ENCODE measurements at places on chromosomes 5 and 9. TPM values are rescaled to one million over a fixed set of nuclear protein-coding genes. Genes with fewer than 3 reads are reported as not detected.

The ARID3C gene
- 0.32 TPM for total RNA-seq

The MAT2B gene
- 71.6 TPM for total RNA-seq

The PCDHAC2 gene
- not detected for total RNA-seq

The FGF1 gene
- total RNA-seq = not detected

DNA sequence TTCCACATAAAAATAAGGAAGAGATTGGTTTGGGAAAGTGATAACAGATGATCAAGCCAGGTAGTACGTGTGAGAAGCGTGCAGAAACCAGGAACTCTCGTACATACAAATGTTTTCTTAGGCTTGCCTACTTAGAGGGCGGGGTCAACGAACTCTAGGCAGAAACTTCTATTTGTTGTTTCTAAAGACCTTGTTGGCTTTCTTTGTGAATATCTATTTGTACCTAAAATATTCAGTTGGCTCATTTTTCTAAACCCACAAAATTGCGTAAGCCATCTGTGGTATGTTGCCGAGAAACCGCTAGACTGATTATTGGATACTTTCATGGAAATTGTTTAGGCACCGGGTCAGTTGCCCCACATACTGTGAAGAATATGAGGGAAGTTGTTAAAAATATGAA is 458.5 kb downstream of the MAT2B start:
- H3K4me1 ChIP-seq = no peaks in the 10 kb centered on the region
- H3K27me3 ChIP-seq = no peaks in the 10 kb centered on the region
- H3K27ac ChIP-seq = no peak overlapping the region
- no peaks in the 10 kb centered on the region for H3K36me3 ChIP-seq
- no peak for DNase-seq

DNA sequence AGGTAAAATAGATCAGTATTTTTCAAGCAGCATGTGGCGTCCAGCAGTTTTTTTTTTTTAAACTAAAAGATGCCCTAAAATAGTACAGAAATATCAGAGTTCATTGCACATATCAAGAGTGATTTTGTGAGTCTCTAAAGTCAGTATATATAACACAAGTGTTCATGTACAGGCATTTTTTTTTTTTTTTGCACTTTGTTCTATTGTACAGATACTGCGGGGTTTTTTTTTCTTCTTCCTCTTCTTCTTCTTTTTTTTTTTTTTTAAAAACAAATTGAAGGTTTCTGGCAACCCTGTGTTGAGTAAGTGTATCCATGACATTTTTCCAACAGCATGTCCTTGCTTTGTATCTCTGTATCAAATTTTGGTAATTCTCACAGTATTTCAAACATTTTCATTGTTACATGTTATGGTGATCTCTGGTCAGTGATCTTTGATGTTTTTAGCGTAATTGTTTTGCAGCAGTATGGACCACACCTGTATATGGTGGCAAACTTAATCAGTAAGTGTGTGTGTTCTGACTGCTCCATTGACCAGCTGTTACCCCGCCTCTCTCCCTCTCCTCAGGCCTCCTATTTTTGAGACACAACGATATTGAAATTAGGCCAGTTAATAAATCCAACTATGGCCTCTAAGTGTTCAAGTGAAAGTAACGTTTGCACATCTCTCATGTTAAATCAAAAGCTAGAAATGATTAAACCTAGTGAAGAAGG is 76.8 kb downstream of the TRIO start:
- H3K4me1 ChIP-seq = peaks cover 12% of the 10 kb centered on the region
- no peak for DNase-seq
- no peak overlapping the region for H3K27ac ChIP-seq
- H3K4me3 ChIP-seq = no peak overlapping the region

- H3K27me3 ChIP-seq = no peaks in the 10 kb centered on the region
- peak overlapping the region; percentile 90 for H3K4me3 ChIP-seq
- H3K36me3 ChIP-seq = peaks cover 20% of the 10 kb centered on the region
- H3K4me1 ChIP-seq = peaks cover 64% of the 10 kb centered on the region
- no peak for DNase-seq
- peak overlapping the region; percentile 80 for H3K27ac ChIP-seq
Measured at GRCh38 chr5:172768573-172769341, 2.2 kb downstream of the DUSP1 start.

DNA sequence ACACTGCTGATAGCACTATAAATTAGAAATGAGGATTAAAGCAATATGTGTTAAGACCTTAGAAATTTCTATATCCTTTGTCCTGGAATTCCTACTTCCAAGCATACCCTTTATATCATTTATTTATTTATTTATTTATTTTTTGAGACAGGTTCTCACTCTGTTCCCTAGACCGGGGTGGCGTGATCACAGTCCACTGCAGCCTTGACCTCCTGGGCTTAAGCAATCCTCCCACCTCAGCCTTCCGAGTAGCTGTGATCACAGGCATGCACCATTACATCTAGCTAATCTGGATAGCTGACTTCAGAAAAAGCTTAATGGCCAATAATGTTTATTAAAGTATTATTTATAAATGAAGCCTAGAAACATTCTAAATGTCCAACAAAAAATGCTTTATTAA is 27.3 kb downstream of the ACO1 start:
- H3K27ac ChIP-seq = no peak overlapping the region
- H3K4me1 ChIP-seq = no peaks in the 10 kb centered on the region
- H3K36me3 ChIP-seq = peaks cover 10% of the 10 kb centered on the region
- no peak overlapping the region for H3K4me3 ChIP-seq

- H3K27ac ChIP-seq = no peak overlapping the region
- DNase-seq = no peak
- no peaks in the 10 kb centered on the region for H3K27me3 ChIP-seq
- no peaks in the 10 kb centered on the region for H3K4me1 ChIP-seq
Measured at GRCh38 chr5:147675168-147675567, 107.4 kb downstream of the JAKMIP2 start.

- peak overlapping the region; percentile 37 for H3K4me3 ChIP-seq
- peaks cover 4% of the 10 kb centered on the region for H3K36me3 ChIP-seq
- no peak overlapping the region for H3K27ac ChIP-seq
- no peak for DNase-seq
- no peaks in the 10 kb centered on the region for H3K27me3 ChIP-seq
- H3K4me1 ChIP-seq = peaks cover 40% of the 10 kb centered on the region
Measured at GRCh38 chr9:130837002-130837511, 2.0 kb downstream of the ABL1 start.

DNA sequence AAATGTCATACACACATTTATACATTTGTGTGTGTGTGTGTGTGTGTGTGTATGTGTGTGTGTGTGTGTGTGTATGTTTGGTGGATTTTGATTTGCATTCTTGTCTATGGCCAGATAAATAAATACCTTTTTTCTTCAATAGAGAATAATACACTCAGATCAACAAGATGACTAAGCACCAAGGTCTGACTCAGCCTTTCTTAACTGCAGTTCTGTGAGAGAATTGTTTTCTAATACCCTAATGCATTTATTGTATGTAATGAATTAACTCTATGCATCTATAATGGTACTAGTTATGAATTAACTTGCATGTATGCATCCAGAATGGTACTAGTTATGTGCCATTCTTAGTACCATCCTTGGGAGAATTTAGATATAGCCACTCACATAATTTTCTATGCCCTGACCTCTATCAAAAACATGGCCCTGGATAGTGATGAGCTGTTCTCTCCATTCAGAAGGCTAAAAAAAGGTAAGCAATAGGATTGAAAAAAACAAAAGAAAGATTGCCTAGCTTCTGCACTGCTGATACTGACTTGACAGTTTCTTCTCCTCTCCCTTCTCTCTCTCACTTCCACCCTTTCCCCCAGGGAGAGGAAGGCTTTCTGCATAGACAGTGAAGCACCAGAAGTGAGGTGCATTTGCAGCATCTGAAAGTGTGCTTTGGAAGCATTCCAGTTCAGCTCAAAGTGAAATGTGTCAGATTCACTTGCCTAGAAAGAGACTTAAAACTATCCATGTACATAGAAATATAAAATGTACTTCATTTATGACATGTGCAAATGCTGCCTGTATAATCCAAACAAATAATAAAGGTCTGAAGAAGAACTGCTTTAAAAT is 55.1 kb upstream of the CCDC112 start:
- H3K4me1 ChIP-seq = no peaks in the 10 kb centered on the region
- H3K27me3 ChIP-seq = peaks cover 17% of the 10 kb centered on the region
- H3K27ac ChIP-seq = no peak overlapping the region
- H3K36me3 ChIP-seq = no peaks in the 10 kb centered on the region
- H3K4me3 ChIP-seq = no peak overlapping the region

DNA sequence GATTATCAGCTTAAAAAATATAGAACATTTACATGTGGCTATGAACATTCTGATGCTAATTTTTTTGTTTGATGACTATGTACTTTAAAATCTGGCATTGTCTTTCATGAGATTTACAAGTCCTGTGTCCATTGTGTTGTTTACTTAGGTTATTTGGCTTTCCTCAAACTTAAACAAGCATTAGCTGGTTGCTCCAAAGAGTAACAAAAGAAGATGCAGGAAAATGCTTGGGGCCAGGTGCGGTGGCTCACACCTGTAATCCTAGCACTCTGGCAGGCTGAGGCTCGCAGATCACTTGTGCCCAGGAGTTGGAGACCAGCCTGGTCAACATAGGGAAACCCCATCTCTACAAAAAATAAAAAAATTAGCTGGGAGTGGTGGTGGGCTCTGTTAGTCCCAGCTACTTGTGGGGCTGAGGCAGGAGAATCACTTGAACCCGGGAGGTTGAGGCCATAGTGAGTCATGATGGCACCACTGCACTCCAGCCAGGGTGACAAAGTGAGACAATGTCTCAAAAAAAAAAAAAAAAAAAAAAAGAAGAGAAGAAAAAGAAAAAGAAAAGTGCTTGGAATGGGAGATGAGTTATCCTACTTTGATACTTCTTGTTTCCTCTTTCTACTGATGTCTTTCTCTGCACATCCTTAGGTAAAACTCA is 39.7 kb downstream of the PAM start:
- no peak for DNase-seq
- no peak overlapping the region for H3K27ac ChIP-seq
- no peaks in the 10 kb centered on the region for H3K27me3 ChIP-seq
- H3K4me1 ChIP-seq = peaks cover 34% of the 10 kb centered on the region

DNA sequence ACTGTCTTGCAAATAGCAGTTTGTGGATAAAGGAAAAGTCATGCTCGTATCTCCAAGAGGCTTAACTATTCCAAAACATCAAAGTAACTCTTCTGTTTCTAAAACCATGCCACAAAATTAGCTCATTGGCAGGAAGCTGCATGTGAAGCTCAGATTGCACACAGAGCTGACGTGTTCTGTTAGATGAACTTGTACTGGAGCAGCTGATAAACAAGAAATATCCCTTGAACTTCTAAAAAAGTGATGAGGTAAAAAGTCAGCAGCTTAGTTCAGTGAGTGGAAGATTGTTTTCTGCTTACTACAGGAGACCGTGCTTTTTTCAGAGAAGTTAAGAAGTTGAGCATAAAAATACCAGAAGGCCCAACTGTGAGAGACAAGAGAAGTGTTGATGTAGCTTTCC is 113.2 kb downstream of the SLC12A2 start:
- H3K36me3 ChIP-seq = peaks cover 9% of the 10 kb centered on the region
- H3K27ac ChIP-seq = no peak overlapping the region
- no peaks in the 10 kb centered on the region for H3K27me3 ChIP-seq
- DNase-seq = no peak
- no peak overlapping the region for H3K4me3 ChIP-seq

DNA sequence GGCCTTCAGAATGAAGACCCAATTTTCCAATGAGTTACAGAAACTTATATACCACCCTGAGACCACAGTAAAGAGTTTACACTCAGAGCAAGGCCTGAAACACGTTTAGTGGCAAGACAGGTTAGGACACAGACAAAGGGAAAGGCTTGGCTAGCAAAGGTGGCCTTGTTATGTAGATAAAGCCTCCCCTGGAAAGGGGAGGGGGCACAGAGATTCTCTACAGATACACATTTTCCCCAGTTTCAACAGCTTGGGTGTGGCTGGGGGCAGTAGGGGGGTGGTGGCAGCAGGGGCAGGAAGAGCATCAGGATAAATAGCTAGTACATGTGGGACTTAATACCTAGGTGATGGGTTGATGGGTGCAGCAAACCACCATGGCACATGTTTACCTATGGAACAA is 51.9 kb upstream of the PPP1R2B start:
- peaks cover 11% of the 10 kb centered on the region for H3K27me3 ChIP-seq
- H3K27ac ChIP-seq = no peak overlapping the region
- no peak for DNase-seq
- H3K4me3 ChIP-seq = no peak overlapping the region
- no peaks in the 10 kb centered on the region for H3K36me3 ChIP-seq

DNA sequence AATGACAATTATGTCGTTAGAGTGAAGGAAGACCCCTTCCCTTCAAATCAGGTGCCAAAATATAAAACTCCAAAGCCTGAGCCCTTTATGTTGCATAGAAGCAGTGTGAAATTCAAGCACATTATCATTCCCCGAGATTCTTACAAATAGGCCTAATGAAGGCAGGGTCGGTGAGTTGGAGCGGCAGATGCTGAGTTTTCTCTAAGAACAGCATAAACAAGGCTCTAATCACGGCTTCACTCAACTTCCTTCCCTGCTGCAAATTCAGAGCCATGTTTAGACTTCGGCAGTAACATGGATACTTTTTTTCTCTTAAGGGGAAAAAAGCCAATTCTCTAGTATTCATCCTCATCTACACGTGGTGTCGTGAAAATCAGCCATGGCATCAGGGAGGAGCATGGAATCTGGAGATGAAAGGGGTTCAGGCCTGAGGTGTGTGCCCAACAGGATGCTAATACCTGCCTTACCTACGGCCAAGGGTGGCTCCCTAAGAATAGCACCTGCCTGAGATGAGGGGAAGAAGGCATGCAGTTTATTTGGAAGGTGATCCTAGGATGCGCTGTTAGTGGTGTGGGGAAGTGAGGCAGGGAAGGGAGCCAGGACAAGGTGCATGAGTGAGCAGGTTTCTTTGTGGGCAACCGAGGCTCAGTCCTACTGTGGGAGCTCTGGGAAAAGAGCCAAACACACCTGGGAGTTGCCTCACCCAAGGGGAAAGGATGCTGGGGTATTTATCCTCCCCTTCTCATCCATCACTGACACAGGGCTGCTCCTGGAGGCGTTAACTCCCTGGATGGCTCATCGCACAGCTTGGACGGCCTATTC is 146.8 kb upstream of the TBC1D2 start:
- no peak overlapping the region for H3K4me3 ChIP-seq
- H3K4me1 ChIP-seq = no peaks in the 10 kb centered on the region
- DNase-seq = no peak
- H3K27ac ChIP-seq = no peak overlapping the region
- H3K36me3 ChIP-seq = no peaks in the 10 kb centered on the region

DNA sequence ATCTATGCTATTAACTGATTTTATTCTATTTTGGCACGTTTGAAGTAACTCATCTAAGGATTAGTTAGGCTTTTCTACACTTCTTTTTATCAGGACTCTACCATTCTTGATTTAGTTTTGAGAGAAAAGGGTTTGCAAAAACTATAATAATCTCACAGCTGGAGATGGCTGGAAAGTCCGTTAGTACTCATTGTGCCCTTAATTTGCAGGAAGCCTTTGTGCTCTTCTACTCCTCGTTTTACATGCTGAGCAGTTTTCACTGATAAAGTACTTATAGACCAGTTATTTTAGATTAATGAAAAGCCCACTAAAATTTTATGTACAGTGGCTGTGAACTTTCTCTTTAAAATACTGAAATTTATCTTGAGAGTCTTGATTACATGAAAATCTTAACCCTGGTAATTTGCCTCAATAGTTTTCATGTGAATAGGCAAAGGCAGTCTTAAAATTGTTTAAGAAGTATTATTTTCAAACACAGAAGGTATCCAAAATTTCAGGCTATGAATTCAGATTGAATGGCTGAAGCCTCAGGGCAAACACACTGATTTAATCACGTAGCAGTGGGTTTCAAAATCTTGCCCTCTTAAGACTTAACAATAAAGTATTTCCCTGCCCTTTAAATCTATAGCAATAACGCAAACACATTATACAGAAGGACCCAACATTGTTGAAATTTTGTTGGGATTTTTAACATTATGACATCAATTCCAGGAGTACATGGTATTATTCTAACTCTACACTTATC is 18.6 kb downstream of the MLLT3 start:
- no peak for DNase-seq
- no peak overlapping the region for H3K27ac ChIP-seq
- H3K4me3 ChIP-seq = no peak overlapping the region
- H3K27me3 ChIP-seq = no peaks in the 10 kb centered on the region
- H3K4me1 ChIP-seq = peaks cover 76% of the 10 kb centered on the region
- H3K36me3 ChIP-seq = peaks cover 16% of the 10 kb centered on the region
